Karpas-422 (cell line): ENCODE measurements at places on chromosomes 16 and 17. TPM values are rescaled to one million over a fixed set of nuclear protein-coding genes. Genes with fewer than 3 reads are reported as not detected.

DNA sequence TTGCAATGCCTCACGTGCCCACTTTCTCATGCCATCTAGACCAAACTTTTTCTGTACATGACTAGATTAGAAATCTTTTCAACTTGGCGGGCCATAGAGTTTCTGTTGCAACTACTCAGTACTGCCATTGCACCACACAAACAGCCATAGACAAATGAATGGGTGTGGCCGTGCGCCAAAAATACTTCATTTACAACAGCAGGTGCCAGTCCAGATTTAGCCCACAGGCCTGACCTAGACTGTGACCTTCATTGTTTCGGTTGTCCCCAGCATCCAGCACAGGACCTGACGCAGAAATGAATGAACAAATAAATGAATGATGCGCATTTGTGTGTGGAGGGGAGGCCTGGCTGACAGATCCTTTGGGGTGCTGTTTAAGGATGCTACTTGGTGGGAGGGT lies 14.3 kb upstream of the PDK2 start:
- H3K27me3 ChIP-seq: no peaks in the 10 kb centered on the region
- H3K36me3 ChIP-seq: no peaks in the 10 kb centered on the region
- H3K27ac ChIP-seq: no peak overlapping the region
- H3K4me3 ChIP-seq: no peak overlapping the region

DNA sequence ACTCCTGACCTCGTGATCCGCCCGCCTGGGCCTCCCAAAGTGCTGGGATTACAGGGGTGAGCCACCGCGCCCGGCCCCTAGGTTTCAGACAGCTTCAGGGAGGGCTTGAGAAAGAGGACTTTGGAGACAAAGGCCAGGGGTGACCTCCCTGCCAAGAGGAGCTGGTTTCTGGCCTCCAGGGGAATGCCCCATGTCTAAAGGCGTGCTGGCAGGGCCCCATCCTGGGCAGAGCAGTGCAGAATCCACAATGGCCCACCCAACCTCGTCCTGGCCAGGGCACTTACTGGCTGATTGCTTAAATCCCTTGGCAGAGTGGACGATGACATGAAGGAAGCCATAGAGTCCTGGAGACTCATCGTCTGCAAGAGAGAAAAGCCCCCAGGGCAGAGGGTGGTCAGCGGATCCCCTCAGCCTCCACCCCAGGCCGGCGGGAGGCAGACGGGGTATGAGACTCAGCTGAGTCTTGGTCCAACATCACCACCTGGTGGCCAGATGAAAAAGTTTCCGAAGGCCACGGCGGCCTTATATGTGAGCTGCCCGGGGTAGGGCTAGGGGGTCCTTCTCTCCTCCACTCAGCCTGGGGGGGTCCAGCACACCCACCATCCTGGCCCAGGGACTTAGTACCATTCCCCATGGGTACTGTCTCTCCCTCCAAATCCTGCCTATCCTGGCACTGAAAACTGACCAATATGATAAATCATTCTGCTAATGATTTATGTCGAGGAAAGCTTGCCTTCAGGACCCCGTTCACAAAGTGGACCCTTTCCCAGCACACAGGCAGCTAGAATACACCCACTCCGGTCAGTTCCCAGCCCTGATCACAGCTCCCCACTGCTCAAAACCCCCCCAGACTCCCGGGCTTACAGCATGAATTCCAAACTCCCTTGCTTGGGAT lies 59.1 kb downstream of the TIMM22 start:
- DNase-seq: peak; percentile 70
- H3K36me3 ChIP-seq: peaks cover 31% of the 10 kb centered on the region
- no peak overlapping the region for H3K27ac ChIP-seq
- H3K4me1 ChIP-seq: no peaks in the 10 kb centered on the region
- no peak overlapping the region for H3K4me3 ChIP-seq

GRCh38 chr17:75116737-75117136 lies 7.0 kb downstream of the ARMC7 start:
- DNase-seq: peak; percentile 37
- H3K27ac ChIP-seq: no peak overlapping the region
- peaks cover 38% of the 10 kb centered on the region for H3K4me1 ChIP-seq
- H3K36me3 ChIP-seq: 0 out of 2 replicates have a peak, but pooled peaks cover 3% of the 10 kb centered on the region

- no peak overlapping the region for H3K27ac ChIP-seq
- no peaks in the 10 kb centered on the region for H3K36me3 ChIP-seq
Observed at GRCh38 chr16:14024283-14024682, 46.8 kb upstream of the MRTFB start.

- no peaks in the 10 kb centered on the region for H3K27me3 ChIP-seq
- peak within 1 kb of the TSS; percentile 74 for H3K27ac ChIP-seq
- peaks cover 6% of the 10 kb centered on the region for H3K36me3 ChIP-seq
- DNase-seq: no peak
- H3K4me3 ChIP-seq: peak within 1 kb of the TSS; percentile 94
- H3K4me1 ChIP-seq: peaks cover 29% of the 10 kb centered on the region
Observed at GRCh38 chr17:42979511-42980273, at the start of gene PTGES3L. PTGES3L (minus strand) TSS chr17:42980080; CDS start chr17:42980053, 27 bp downstream.

Gene TBC1D28
- total RNA-seq: not detected in 2 replicates

Gene MAP3K14
- total RNA-seq: 7.6 and 12.0 TPM in 2 replicates

Gene SLC6A4
- not detected in 2 replicates for total RNA-seq

Gene TM4SF5
- total RNA-seq: not detected in 2 replicates
